Activated CD4-positive, alpha-beta memory T cell treated with anti-CD3 and anti-CD28 coated beads for 36 hours (primary cell): ENCODE measurements at places on chromosomes 5 and 9. TPM values are rescaled to one million over a fixed set of nuclear protein-coding genes. Genes with fewer than 3 reads are reported as not detected.

The ZNF483 gene
- 3.4 TPM for total RNA-seq

The PDE6A gene
- not detected for total RNA-seq

- no peaks in the 10 kb centered on the region for H3K36me3 ChIP-seq
- DNase-seq, result no peak
- peaks cover 3% of the 10 kb centered on the region for H3K27me3 ChIP-seq
- H3K4me3 ChIP-seq, result no peak overlapping the region
- H3K4me1 ChIP-seq, result peaks cover 11% of the 10 kb centered on the region
- H3K27ac ChIP-seq, result no peak overlapping the region
Measured at GRCh38 chr5:115382989-115383388, 86.5 kb upstream of the CCDC112 start.

DNA sequence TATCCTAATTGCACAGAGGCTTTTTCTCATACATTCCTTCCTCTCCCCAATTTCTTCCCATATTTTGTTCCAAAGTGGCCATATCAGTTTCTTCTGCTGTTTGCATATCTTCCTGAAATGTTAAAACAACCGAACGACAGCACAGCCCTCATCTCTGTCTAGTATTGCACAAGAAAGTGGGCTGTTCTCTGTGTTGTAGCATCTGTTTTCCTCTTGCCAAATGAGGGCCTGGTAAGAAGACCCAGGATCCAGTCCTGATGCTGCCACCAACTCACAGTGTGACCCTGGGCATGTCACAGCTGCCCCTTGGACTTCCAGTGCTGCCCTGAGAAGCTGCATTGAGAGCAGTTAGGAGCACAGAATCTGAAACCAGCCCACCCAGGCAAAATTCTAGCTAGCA, 4.1 kb downstream of the SLC31A2 start:
- peak overlapping the region; percentile 75 for H3K27ac ChIP-seq
- peaks cover 38% of the 10 kb centered on the region for H3K4me1 ChIP-seq
- H3K27me3 ChIP-seq, result no peaks in the 10 kb centered on the region

GRCh38 chr9:18610956-18611355, 137.0 kb downstream of the ADAMTSL1 start:
- no peak overlapping the region for H3K4me3 ChIP-seq
- H3K27me3 ChIP-seq, result no peaks in the 10 kb centered on the region
- no peaks in the 10 kb centered on the region for H3K4me1 ChIP-seq
- no peak overlapping the region for H3K27ac ChIP-seq
- no peak for DNase-seq
- H3K36me3 ChIP-seq, result no peaks in the 10 kb centered on the region

The HTR1A gene
- not detected for total RNA-seq

DNA sequence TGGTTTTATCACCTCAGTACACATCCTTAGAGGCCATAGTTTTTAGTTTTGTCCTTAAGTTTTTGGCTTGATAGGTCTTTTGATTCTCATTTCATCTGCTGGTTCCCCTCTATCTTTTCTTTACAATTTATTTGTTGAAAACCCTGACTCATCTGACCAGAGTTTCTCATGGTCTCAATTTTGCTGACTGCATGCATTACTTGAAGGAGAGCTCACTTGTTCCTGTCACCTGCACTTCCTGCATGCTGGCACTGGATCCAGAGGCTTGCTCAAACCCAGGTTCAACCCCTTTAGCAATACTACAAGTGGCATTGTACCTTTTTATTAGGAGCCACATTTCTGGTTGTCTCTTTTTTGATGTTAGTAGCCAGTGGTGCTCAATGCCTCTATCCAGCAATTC, 26.7 kb downstream of the FBXO10 start:
- no peak for DNase-seq
- H3K36me3 ChIP-seq, result no peaks in the 10 kb centered on the region
- H3K27ac ChIP-seq, result no peak overlapping the region
- peaks cover 5% of the 10 kb centered on the region for H3K4me1 ChIP-seq
- H3K4me3 ChIP-seq, result no peak overlapping the region
- H3K27me3 ChIP-seq, result no peaks in the 10 kb centered on the region

The OR1J2 gene
- not detected for total RNA-seq

DNA sequence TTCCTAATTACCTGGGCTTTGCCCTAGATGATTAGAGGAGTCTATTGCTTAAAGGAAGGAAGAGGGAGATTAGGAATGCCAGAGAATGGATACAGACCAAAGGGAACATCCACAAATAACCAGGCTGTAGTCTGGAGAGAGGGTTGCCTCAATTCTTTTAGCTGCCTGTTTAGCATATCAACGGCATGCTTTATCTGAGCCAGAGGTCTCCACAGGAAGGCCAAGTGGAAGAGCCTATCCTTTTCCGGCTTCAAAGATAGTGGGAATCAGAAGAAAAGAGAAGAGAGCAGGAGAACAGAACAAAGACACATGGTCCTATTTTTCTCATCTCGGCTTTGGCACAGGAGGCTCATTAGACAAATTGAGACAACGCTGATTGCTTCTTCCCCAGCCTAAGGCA, 142.4 kb downstream of the NMUR2 start:
- H3K27me3 ChIP-seq, result no peaks in the 10 kb centered on the region
- H3K4me3 ChIP-seq, result no peak overlapping the region
- H3K4me1 ChIP-seq, result no peaks in the 10 kb centered on the region
- H3K36me3 ChIP-seq, result no peaks in the 10 kb centered on the region
- no peak for DNase-seq
- H3K27ac ChIP-seq, result no peak overlapping the region

DNA sequence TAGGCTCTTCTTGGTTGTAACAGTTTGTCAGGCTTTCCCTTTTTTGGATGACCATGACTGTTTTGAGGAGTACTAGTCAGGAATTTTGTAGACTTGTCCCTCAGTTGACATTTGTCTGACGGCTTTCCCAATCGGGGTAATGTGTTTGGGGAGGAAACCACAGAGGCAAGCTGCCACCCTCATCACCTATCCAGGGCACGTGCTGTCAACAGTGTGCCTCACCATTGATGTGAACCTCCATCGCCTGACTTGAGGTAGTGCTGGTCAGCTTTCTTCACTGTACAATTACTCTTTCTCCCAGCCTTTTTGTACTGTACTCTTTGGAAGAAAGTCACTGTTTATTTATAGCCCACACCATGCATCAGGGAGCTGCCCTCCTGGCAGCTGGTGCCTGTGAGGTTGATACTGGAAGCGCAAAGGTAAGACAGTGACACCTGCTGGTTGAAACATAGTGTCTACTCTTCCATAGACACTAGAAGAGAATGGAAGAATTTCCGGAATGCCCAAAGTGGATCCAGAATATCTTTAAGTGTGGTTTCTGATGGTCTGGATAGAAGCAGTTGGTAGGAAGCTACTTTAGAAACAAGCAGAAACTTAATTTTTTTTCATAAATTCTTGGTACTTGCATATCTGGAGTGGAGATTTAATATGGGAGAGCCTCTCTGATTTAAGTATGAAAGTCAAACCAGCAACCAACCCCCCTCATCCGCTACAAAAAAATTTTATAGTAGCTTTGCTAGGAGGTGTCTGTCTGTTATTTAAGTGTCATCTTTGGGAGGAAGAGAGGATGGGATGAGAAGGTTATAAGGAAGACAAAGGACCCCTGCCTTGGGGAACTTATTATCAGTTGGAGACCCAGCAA, 69.3 kb downstream of the SNX30 start:
- DNase-seq, result no peak
- H3K36me3 ChIP-seq, result peaks cover 5% of the 10 kb centered on the region
- no peak overlapping the region for H3K4me3 ChIP-seq
- no peak overlapping the region for H3K27ac ChIP-seq
- H3K27me3 ChIP-seq, result no peaks in the 10 kb centered on the region

DNA sequence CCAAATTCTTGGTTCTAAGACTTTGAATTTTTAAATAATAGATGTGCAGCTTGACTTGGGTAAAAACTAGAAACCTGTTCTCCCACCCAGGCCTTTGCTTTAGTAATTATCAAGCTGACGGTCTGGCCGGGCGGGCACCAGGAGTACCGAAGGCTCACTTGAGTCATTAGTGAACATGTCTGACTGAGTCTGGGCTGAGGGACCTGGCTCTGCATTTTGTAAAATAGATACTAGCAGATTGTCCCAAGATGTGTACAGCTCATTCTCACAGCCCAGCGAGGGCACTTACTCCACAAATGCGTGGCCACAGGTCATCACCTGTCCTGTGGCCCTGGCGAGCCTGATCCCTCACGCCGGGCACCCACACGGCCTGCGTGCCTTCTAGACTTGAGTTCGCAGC, 216.2 kb downstream of the FANCC start:
- DNase-seq, result no peak
- H3K27ac ChIP-seq, result no peak overlapping the region
- no peaks in the 10 kb centered on the region for H3K4me1 ChIP-seq
- no peak overlapping the region for H3K4me3 ChIP-seq
- peaks cover 1% of the 10 kb centered on the region for H3K36me3 ChIP-seq
- no peaks in the 10 kb centered on the region for H3K27me3 ChIP-seq

DNA sequence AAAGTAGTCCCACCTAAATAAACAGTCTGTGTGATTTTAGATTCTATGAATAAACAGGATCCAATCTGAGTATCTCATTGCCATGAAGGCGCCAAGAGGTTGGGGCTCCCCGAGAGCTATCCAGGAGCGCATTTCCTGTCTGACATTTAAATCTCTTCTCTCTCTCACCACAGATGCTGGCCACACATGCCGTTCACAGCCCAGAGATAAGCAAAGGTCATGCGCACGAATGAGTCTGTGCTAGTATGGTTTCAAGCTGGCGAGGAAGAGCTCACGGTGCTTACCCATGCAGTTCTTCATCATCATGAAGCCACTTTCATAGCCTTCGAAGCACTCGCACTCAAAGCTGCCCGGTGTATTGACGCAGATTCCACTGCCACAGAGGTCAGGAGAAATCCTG, 199.4 kb downstream of the FBN2 start:
- H3K36me3 ChIP-seq, result no peaks in the 10 kb centered on the region
- H3K27me3 ChIP-seq, result no peaks in the 10 kb centered on the region
- H3K4me1 ChIP-seq, result no peaks in the 10 kb centered on the region

DNA sequence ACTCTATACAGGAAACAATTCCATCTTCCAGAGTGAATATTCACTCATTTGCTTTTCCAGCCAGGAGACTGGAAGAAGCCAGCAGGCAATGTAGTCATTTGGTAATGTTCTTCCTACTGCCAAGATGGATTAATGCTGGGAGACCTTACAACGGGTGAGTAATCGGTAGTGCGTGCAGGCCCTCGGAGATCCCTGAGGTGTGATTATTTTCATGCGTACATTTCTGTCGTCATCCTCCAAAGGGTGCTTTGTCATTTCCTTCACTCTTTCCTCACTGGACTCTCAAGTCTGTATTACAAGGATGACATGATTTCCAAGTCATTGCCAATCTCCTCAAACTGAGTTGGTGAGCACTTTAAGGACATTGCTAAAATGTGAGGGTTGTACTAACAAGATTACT, 263.5 kb downstream of the CWC27 start:
- H3K4me3 ChIP-seq, result no peak overlapping the region
- H3K27me3 ChIP-seq, result no peaks in the 10 kb centered on the region
- no peak overlapping the region for H3K27ac ChIP-seq
- H3K36me3 ChIP-seq, result no peaks in the 10 kb centered on the region

The SLC36A3 gene
- not detected for total RNA-seq

The SLC22A5 gene
- 3.6 TPM for total RNA-seq

- H3K27me3 ChIP-seq, result no peaks in the 10 kb centered on the region
- H3K27ac ChIP-seq, result no peak overlapping the region
- H3K4me3 ChIP-seq, result no peak overlapping the region
- peaks cover 19% of the 10 kb centered on the region for H3K36me3 ChIP-seq
- no peak for DNase-seq
Measured at GRCh38 chr9:32455738-32456137, 70.3 kb downstream of the RIGI start.

GRCh38 chr9:72856972-72857623, 95.8 kb downstream of the ALDH1A1 start:
- H3K36me3 ChIP-seq, result no peaks in the 10 kb centered on the region
- no peaks in the 10 kb centered on the region for H3K27me3 ChIP-seq
- no peak overlapping the region for H3K4me3 ChIP-seq
- no peak for DNase-seq

The DOCK8 gene
- total RNA-seq, result 140 TPM

DNA sequence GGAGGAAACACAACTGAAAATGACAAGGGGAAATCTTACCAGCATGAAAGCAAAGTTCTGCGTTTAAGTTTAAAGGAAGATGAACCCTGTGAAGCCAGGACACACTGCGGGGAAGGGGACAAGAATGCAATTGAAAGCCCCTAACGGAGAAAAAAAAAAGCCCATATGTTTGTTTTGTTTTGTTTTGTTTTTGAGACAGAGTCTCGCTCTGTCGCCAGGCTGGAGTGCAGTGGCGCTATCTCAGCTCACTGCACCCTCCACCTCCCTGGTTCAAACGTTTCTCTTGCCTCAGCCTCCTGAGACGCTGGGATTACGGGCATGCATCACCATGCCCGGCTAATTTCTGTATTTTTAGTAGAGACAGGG, 2.9 kb downstream of the STK10 start:
- DNase-seq, result peak; percentile 42
- H3K4me1 ChIP-seq, result peaks cover 47% of the 10 kb centered on the region
- peak overlapping the region; percentile 99 for H3K27ac ChIP-seq
- H3K27me3 ChIP-seq, result no peaks in the 10 kb centered on the region
- peaks cover 28% of the 10 kb centered on the region for H3K36me3 ChIP-seq

DNA sequence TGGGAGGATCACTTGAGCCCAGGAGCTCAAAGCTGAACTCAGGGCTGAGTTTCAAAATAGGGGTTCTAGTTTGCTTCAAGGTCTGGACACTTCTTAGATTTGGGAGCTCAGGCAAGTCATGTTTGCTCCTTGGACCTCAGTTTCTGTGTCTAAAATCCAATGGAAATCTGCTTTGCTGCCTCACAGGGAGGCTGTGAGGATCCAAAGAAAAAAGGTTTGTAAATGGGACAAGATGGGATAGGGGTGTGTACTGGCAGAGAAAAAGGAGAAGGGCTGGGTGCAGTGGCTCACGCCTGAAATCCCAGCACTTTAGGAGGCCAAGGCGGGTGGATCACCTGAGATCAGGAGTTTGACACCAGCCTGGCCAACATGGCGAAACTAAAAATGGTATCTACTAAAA, 39.6 kb upstream of the SH3PXD2B start:
- no peak for DNase-seq

DNA sequence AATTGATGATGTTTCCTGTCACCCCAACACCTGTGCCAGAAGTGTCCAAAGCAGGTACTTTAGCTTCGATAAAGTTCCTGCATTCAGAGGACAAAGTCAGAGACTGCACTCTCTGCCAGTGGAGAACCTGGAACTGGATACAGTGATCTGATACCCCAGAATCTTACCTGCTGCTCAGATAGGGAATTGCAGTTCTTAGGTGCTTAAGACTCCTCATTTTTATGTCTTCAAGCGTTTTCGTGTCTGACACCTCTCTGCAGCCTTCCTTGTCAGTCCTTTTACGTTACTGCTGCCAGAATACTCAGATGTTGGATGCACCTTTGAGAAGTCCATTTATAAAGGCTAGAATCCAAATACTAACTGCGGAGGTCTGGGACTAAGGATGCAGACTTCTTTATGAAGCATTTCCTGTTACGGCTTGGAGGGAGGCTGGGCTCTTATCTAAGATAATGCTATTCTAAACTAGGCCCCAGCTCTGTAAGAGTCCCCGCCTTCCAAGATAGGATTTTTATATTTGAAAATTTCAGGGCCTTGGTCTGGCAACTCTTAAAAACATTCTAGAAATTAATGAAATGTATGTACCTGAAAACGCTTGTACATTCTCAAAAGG, 1.9 kb downstream of the ISOC1 start:
- no peak for DNase-seq
- H3K4me1 ChIP-seq, result peaks cover 22% of the 10 kb centered on the region
- H3K27ac ChIP-seq, result no peak overlapping the region
- no peak overlapping the region for H3K4me3 ChIP-seq
- H3K36me3 ChIP-seq, result no peaks in the 10 kb centered on the region

The CD74 gene
- 251 TPM for total RNA-seq

The PCDHA1 gene
- not detected for total RNA-seq
